Activated CD4-positive, alpha-beta memory T cell treated with anti-CD3 and anti-CD28 coated beads for 36 hours (primary cell): ENCODE measurements at places on chromosomes 3 and 15. TPM values are rescaled to one million over a fixed set of nuclear protein-coding genes. Genes with fewer than 3 reads are reported as not detected.

- no peaks in the 10 kb centered on the region for H3K27me3 ChIP-seq
- no peaks in the 10 kb centered on the region for H3K4me1 ChIP-seq
- H3K27ac ChIP-seq: no peak overlapping the region
- no peak overlapping the region for H3K4me3 ChIP-seq
- DNase-seq: no peak
Measured at GRCh38 chr15:54707805-54708752, 488.7 kb downstream of the RSL24D1 start.

GRCh38 chr3:176906046-176906905 lies 291.0 kb downstream of the TBL1XR1 start:
- H3K27ac ChIP-seq: no peak overlapping the region
- no peaks in the 10 kb centered on the region for H3K4me1 ChIP-seq
- no peak for DNase-seq
- H3K27me3 ChIP-seq: peaks cover 4% of the 10 kb centered on the region

GRCh38 chr15:50876260-50876988 lies 32.1 kb upstream of the AP4E1 start:
- peaks cover 3% of the 10 kb centered on the region for H3K27me3 ChIP-seq
- H3K36me3 ChIP-seq: no peaks in the 10 kb centered on the region
- H3K4me3 ChIP-seq: peak overlapping the region; percentile 71

LRRC15 gene
- not detected for total RNA-seq

GRCh38 chr3:39907981-39908380 lies 98.6 kb downstream of the MYRIP start:
- no peak for DNase-seq
- H3K4me1 ChIP-seq: no peaks in the 10 kb centered on the region
- no peaks in the 10 kb centered on the region for H3K27me3 ChIP-seq
- no peak overlapping the region for H3K27ac ChIP-seq

ZNF860 gene
- total RNA-seq: not detected

DNA sequence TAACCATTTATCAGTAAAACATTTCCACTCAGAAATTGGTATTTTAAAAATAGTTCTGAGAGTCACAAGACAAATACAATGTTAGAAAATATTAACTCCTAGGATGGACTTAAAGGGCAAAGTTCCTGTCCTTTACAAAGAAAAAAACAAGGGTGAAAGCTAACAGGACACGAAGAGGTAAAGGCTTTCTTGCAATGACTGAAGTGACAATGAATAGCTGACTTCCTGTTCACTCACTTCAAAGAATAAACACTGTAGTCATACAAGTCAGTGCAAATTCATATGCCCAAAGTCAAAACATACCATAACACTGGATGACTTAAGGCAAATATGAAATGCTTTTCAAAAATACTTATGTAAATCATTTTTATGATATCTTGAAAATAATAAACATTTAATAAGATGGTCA lies 1389.8 kb upstream of the ALCAM start:
- no peaks in the 10 kb centered on the region for H3K27me3 ChIP-seq
- no peak for DNase-seq
- no peak overlapping the region for H3K4me3 ChIP-seq

- H3K27ac ChIP-seq: no peak overlapping the region
- H3K27me3 ChIP-seq: no peaks in the 10 kb centered on the region
- H3K4me3 ChIP-seq: no peak overlapping the region
- no peak for DNase-seq
- peaks cover 4% of the 10 kb centered on the region for H3K36me3 ChIP-seq
Measured at GRCh38 chr3:14706096-14706495, 31.2 kb downstream of the C3orf20 start.

- no peaks in the 10 kb centered on the region for H3K4me1 ChIP-seq
- H3K27me3 ChIP-seq: no peaks in the 10 kb centered on the region
- no peaks in the 10 kb centered on the region for H3K36me3 ChIP-seq
- no peak overlapping the region for H3K27ac ChIP-seq
Measured at GRCh38 chr3:190941694-190942260, 79.3 kb upstream of the GMNC start.

DNA sequence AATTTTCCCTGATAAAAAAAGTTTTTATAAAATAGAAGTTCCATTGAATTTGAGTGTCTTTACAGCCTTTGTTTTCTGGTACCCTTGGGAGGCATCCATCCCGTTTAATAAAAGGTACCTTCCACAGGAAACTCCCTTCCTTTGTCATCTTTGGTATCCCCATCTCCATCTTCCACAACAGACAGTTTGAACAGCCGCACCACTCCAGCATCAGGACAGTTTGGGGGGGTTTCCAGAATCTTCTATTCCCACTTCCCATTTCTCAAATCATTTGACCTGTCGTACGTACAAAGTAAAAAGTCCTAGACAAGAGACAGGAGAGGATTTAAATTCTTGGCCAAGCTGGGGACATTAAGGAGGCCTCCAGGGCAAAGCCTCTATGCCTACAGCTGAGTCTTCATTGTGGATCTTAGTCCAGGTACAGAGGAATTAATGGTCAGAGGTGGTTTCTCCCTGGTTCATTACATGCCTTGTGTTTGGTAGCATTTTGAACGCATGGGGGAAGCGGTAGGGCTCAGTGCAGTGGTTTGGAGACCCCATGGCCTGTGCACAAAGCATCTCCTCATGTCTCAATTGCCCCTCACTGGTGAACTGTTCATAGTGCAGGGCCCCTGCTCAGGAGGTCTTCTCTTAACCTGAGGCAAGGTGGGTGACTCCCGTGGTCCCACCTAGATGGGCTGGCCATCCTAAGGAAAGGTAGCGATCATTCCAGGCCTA lies 19.4 kb upstream of the BCL2A1 start:
- H3K4me1 ChIP-seq: peaks cover 3% of the 10 kb centered on the region
- no peaks in the 10 kb centered on the region for H3K27me3 ChIP-seq
- H3K4me3 ChIP-seq: no peak overlapping the region
- H3K36me3 ChIP-seq: no peaks in the 10 kb centered on the region
- no peak overlapping the region for H3K27ac ChIP-seq

DNA sequence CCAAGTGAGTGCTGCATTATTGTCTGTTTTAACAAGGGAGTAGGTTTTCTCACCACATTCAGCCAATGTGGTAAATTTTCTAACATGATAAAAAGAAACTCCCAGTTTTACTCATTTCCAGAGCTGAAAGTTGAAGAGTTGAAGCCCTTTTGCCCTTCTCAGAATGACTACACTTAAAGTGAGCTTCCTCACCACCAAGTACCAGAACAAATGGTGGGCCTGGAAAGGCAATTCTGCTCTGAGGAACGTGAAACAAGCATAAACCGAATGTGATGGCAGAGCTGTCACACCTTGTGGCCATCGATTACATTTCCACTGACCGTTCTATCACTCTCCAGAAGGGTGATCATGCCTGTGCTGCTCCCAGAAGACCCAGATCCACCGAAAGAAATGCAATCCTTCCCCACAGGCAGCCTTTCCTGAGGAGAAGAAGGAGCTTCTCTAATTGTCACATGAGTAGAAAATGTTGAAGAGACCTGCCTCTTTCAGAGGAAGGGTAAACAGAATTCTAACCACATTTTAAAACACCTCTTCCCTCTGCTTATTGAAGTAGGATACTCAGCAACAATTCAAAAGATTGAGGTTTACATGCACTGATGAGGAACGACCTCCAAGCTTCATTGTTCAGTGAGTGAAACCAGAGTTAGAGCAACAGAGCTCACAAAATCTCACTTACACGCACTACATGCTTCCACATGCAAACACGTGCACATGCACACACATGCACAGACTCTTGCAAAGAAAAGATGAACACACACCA lies 21.4 kb upstream of the CCR9 start:
- H3K27me3 ChIP-seq: peaks cover 60% of the 10 kb centered on the region
- peaks cover 51% of the 10 kb centered on the region for H3K4me1 ChIP-seq
- no peak overlapping the region for H3K4me3 ChIP-seq
- peaks cover 5% of the 10 kb centered on the region for H3K36me3 ChIP-seq
- no peak overlapping the region for H3K27ac ChIP-seq
- peak; percentile 50 for DNase-seq

EFCC1 gene
- 0.12 TPM for total RNA-seq

DNA sequence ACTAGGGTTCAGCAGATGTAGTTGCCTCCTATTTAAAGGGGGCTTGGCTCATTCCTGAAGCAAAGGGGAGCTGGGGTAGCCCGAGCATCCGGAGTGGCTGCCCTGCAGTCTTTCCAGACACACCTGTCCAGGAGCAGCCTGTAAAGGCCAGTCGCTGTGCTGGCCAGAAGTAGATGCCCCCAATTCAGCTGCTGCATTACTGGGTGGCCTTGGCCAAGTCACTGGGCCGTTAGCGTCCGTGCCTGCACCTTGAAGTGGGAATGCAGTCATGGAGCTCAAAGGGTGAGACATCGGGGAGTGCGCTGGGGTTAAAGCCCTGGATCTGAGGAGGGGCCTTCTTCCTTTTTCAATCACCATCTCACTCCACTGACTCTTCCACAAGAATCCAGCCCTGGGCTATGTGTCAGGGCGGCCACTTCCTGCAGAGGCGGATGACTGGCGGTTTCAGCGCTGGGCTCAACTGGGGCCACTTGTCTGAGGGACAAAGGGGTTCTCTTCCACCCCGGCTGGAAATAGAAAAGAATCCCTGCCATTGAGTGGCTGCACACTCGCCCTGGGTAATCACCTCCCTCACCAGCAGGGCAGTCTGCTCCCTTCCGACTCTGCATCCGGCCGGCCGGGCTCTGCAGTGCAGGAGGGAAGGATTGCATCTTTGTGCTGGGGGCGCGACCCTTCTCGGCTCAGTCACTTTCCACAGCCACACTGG lies 11.8 kb downstream of the ALDH1A3 start:
- DNase-seq: no peak
- H3K4me3 ChIP-seq: no peak overlapping the region
- peaks cover 32% of the 10 kb centered on the region for H3K27me3 ChIP-seq
- H3K4me1 ChIP-seq: no peaks in the 10 kb centered on the region
- no peak overlapping the region for H3K27ac ChIP-seq

CCDC9B gene
- total RNA-seq: 0.53 TPM
